ENCODE measurements at places on chromosomes 3 and 15. TPM values are rescaled to one million over a fixed set of nuclear protein-coding genes. Genes with fewer than 3 reads are reported as not detected.

DNA sequence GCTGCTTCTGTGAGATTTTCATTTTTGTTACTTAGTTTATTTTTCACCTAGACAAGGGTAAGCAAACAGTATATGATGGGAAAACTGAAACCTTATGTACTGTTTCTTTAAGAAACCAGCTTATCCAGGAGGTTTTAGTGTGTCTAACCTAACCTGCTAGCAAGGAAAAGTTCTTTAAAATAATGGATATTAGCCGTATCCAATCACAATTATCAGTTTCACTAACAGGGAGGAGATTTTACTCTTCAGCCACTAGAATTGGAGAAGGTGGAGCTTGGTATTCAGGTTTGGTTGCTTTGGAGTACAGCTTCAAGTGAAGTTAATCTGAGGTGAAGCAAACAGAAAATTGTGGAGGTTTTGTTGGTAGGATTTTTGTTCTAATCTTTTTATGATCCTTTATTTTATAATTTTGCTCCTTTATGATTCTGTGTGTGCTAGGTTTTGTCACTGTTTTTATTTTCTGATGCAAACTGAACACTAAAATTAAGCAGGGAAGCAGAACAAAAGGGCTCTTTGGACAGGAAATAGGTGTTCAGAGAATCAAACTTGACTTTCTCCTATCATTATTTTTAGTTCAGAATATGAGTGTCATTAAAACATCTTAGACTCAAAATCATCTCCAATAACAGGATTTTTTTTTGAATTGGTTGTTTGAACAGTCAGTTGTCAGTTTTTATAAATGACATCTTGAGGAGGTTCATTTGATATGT lies 13.0 kb downstream of the ZFAND6 start:
- no peak for DNase-seq

DNA sequence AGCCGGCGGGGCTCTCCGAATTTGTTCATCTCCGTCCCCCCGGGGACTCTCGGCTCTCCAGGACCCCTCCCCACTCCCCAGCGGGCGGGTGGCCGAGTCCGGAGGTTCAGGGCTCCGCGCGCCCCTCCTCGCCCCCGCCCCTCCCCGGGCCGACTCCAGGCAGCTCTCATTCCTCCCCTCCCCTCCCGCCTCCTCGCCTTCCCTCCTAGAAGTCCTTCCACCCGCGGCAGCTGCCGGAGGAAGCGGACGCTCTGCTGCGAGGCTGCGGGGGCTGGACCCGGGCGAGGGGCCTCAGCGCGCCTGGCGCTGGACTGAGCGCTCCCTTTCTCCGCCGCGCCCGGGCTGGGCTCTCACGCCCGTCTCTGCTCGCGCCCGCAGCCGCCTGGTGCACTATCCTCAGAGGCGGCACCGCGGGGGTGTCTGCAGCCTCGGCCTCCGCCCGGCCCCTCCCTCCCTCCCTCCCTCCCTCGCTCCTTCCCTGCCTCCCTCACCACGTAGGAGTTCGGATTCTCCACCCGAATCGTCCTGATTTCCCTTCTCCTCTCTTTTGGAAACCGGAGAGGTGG lies at the start of gene ROBO2:
Gene ROBO2 (plus strand): TSS at position 494 of the 566 bp plus-strand sequence. CDS start 687 bp downstream, outside the sequence.
- DNase-seq: peak; percentile 10

DNA sequence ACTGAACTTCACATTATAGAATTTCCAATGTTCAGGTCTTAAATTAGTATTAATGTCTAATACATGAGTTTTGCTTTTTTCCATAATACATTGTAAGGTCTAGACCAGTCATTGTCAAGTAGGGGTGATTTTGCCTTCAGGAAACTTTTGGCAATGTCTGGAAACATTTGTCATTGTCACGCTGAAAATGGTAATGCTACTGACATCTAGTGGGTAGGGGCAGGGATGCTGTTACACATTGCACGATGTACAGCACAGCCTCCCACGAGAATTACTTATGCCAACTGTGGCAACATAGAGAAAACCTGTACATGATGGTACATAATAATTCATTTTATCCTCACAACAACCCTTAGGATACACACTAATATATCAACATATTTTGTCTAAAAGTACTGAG lies 384.1 kb downstream of the CADM2 start:
- no peak for DNase-seq

Gene RASGRP1
- polyA plus RNA-seq: not detected
